NCI-H1092 treated with DMSO at 0.1 percent for 48 hours (cell line): ENCODE measurements at places on chromosomes 16 and 17.
A peak's percentile ranks its signal among the peaks of the same experiment; 100 is the strongest.

GRCh38 chr16:86761111-86762031 lies 183.0 kb downstream of the FOXL1 start:
- DNase-seq, result no peak

GRCh38 chr17:64066716-64067115 lies 46.3 kb upstream of the ICAM2 start:
- no peak for DNase-seq

DNA sequence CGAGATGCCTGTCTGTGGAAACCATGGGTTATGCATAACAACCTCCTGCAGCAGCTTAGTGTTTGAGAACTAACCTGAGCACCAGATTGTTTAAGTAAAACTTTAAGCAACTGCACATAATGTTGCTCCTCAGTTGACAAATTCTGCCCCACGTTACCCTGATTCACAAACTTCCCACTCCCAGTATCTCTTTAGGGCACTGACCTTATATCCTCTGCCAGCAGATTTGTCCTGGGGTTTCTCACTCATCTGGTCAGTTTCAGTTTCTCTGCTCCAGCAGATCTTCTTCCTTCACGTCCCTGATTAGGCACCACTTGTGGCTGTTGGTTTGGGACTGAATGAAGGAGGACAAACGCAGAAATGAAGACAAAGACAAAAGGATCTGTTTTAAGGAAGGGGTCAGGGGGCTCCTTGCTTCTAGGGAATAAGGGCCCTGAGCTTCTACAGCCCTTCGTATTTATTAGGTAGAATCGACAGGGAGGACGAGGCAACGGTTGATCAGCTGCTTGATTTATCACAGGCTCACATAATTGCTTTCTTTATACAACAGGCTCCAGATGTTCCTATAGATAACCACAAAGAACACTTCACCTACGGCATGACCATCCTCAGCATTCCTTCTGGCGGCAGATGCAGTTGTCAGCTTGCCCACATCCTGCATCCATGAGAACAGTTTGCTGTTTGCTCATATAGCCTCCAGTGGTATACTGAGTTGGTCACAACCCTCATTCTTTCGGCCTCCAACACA lies 13.5 kb upstream of the ZNF689 start:
- DNase-seq, result no peak

DNA sequence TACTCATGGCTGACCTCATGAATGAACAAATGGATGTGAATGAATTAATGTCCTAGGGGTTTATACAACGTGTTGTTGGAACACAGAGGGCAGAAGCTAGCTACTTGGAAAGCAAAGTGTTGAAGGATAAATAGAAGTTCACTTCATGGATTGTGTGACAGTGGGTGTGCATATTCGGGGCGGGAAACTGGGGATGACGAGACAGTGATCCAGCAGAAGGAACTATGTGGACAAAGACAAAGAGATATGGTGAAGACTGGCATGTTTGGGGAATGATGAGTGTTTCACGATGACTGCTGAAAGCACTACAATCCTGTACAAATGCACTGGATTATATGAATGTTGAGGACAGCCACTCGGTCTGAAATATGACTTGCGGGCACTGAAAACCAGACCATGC lies 250.5 kb upstream of the C16orf82 start:
- no peak for DNase-seq

DNA sequence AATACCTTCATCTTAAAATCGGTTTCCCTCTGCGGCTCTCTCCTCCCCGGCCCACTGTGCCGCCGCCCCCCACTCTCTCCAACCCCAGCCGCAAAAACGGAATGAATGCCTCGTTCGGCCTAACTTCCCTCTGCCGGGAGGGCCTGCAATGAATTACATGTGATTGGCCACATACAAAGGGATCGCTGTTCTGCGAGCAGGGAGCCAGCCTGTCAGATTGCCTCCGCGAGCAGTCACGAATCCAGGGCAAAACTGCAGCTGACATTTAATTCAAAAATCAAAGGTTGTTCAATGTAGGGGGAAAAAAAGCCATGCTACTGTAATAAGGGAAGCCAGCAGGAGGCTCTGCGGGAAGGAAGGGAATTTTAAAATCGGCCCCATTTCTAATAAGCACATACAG lies 84.9 kb downstream of the TBC1D16 start:
- DNase-seq, result no peak

- no peak for DNase-seq
Measured at GRCh38 chr17:4135489-4135888, 7.3 kb downstream of the ZZEF1 start.

GRCh38 chr17:78144736-78145641 lies 1.2 kb upstream of the C17orf99 start:
- DNase-seq, result no peak

GRCh38 chr16:85245307-85246172 lies 133.3 kb upstream of the CIBAR2 start:
- DNase-seq, result peak; percentile 63

GRCh38 chr16:1379304-1380076 lies 27.8 kb downstream of the GNPTG start:
- peak; percentile 39 for DNase-seq

DNA sequence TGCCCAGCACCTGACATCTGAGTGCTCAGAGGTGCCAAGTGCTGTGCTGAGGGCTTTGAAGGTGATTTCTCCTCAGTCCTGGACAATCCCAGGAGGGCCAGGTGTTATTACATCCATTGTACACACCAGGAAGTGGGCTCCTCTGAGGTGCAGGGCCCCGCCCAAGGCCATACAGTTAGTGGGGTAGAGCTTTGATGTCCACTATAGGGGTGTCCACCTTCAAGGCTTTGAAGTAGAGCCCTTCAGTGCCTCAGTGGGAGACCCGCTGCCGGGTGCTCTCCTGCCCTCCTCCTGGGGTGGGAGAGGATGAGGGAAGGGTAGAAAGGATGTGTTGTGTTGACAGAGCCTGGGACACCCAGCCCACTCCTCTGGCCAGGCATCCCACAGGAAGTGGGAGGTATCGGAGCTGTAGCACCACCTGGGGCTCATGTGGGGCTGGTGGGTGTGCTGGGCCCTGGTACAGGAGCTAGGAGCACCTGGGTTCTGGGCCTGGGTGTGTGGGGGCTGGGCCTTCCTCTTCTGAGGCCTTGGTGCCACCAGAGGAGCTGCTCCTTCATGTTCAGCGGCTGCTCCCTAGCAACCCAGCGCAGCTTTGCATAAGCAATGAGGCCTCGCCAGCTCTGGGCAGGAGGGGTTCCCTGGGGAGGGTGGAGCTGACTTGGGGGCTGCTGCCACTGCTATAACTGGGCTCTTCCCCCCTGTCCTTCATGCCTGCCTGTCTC lies 7.4 kb downstream of the LASP1 start:
- DNase-seq, result no peak

GRCh38 chr17:6059406-6059805 lies 10.8 kb upstream of the WSCD1 start:
- DNase-seq, result no peak

DNA sequence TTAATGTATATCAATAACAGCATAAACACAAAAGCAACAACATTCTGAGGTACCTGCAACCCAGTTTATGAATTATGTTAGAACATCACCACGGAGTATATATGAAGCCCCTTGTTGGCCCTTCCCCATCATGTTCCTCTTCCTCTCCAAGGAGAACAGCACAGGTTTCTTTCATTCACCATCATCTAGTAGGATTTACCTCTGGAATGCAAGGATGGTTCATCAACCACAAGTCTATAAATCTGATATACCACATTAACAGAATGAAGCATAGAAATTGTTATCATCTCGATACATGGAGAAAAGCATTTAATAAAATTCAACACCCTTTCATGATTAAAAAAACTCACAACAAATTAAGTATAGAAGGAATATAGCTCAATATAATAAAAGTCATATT lies 6.2 kb upstream of the PRSS54 start:
- DNase-seq, result no peak

DNA sequence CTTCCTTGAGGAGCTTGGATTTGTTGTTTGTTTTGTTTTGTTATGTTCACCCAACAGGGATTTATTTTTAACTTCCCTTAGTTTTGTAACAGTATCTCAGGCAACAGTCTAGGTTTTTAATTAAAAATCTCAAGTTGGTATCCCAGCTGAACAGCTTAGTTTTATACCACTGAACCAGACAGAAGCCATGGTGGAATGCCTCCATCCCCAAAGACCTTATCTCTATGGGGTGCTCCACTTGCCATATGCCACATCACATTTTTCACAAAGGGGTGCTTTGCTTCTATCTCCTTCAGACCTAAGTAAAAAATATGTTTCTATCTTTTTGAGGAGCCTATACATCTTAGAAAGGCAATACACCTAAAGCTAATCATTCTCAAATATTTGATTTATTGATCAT lies 715.8 kb upstream of the KIF2B start:
- DNase-seq, result no peak

GRCh38 chr16:89741342-89742014 lies 20.1 kb downstream of the ZNF276 start:
- no peak for DNase-seq
